NCI-H526 (cell line): ENCODE measurements at places on chromosomes 6 and 20.

GRCh38 chr6:140977403-140977802, 1155.3 kb upstream of the GJE1 start:
- DNase-seq = no peak

GRCh38 chr20:50799176-50799889, 4.5 kb downstream of the BCAS4 start:
- no peak for DNase-seq

DNA sequence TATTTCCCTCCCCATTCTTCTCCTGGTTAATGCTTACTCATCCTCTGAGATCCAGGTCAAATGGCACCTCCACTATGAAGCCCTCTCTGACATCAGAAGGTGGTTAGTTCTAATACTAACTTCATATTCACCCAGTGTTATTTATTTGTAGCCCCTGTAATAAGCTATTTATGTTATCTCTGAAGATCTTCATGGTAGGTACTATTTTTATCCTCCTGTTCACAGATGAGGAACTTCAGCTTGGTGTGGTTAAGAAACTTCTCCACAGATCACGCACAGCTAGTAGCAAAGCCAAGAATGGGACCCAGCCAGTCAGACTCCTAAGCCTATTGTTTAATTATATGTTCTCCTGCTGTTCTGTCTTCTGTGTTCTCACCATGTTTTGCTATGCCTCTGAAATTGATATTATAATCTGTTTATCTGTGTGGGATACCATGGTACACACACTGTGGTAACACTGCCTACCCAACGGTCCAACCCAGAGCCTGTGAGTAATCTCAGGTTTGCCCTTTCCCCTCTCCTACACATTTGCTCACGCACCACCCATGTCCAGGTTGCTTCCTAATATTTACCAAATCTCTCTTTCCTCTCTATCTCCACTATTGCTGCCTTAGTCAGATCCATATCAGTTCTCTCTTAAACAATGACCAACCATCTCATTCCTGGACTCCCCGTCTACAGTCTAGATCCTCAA, 98.4 kb downstream of the IPCEF1 start:
- DNase-seq = no peak

DNA sequence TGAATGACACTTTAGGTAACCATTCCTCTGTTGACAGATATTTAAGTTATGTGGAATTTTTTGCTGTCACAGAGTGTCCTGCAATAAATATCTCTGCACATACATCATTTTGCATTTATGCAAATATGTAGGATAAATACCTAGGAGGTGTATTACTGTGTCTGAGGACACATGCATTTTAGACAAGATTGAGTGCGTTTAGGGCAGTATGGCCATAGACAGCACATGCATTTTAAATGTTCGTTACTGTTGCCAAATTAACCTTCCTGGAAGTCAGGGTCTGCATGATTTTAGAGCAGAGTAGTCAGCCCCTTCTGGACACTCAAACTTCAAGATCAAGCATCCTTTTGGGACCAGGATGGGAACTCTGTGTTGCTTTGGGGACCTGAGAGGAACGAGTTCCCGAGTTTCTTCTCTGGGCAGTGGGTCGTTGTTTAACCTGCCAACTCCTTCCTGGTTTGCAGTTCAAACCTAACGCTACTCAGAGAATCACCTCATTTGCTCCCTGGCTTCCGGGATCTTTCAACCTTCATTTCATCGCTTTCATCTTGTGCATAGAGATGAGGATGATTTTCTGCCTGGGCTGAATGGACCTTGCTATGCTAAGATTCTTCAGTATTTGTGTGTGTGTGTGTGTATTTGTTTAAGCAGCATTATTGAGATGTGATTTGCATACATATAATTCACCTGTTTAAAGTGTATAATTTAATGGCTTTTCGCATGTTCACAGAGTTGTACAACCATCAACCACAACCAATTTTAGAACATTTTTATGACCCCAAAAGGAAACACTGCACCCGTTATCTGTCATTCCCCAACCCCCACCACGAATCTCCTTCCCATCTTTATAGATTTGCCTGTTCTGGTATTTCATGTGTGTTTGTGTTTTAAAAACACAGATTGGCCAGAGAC, 9.8 kb downstream of the BCAS4 start:
- peak; percentile 82 for DNase-seq

- no peak for DNase-seq
Measured at GRCh38 chr6:27667016-27667656, 194.2 kb upstream of the ZNF184 start.

- no peak for DNase-seq
Measured at GRCh38 chr6:111734068-111735061, 128.7 kb upstream of the TRAF3IP2 start.

DNA sequence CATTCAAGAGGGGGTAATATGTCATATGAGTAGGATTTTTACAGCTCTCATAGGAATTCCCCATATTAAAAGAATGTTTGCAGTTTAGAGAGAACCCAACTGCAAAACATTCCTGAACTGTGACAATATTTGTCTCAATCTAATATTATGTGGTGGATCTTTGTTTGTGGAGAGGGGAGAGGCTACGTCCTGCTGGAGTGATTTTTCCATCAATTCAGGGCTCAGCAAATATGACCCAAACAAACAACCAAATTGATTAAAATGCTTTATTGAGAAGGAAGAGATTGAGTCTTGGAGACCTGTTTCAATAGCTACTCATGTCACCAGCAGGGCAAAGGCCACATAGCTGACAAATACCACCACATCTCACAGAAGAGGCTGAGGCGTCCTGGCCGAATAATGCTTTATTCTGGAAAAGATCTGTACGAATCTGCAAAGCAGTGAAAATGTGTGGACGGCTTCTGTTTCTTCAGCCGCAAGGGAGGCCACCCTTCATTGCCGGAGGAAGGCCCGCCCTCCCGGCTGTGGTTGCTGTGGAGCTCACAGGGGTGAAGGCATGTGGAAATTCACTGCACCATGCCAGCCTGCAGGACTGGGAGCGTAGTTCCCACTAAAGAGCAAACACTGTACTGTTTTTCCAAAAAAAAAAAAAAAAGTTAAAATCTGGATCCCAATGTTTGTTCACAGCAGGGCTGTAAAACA, 89.7 kb upstream of the QKI start:
- no peak for DNase-seq

DNA sequence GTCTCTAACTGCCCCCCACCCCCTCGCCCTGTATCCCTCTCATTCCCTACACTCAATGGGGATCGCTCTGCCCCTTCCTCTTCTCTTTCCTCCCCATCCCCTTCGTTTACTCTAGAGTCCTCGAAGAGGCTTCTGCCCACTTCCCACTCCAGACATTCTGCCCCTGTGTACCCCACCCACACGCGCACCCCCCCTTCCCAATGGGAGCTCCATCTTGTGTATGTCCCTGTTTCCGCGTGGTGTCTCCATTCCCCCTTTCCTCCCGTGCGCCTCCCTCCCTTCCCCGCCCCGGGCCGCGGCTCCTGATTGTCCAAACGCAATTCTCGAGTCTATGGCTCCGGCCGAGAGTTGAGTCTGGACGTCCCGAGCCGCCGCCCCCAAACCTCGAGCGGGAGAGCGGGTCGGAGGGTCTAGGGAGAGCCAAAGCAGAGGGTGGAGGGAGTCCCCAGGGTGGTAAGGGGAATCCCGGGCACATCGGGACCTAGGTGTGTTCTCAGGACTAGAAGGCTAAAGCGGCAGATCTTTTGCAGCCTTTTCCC, 679 bp upstream of the RING1 start:
- DNase-seq = peak; percentile 54

GRCh38 chr6:149924206-149924932, 1.4 kb upstream of the RAET1G start:
- DNase-seq = no peak

DNA sequence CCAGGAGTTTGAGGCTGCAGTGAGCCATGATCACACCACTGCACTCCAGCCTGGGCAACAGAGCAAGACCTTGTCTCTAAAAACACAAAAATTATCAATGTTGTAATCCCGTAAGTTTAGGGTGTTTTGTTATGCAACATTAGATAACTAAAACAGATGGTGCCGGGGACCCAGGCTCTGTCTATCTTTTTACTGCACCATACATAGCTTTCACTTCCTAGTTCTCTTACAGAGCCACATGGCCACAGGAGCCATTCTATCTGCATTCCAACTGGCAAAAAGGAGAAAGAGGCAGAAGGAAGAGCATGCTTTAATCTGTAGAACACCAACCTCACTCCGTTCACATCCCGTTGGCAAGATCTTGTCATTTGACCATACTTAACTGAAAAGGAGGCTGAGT, 5.4 kb upstream of the TCF15 start:
- DNase-seq = no peak

DNA sequence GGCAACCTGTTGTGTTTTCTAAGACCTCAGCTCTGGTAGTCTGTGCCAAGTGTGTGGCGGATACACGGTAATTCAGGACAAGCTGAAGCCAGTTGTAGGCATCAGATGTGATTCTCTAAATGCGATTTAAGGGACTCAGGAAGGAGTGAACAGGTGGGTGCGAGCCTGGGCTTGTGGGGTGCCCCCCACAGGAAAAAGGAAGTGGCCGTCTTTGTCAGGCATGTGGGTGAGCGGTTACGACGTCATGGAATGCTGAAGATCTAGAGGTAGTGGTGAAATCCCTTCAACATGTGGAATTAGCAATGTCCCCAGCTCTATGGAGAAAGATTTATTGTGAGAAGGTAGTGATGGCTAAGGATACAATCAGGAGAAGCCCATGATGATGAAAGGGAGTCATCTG, 95.1 kb upstream of the EXOC2 start:
- no peak for DNase-seq

- DNase-seq = no peak
Measured at GRCh38 chr20:37907677-37908401, 4.9 kb downstream of the VSTM2L start.

DNA sequence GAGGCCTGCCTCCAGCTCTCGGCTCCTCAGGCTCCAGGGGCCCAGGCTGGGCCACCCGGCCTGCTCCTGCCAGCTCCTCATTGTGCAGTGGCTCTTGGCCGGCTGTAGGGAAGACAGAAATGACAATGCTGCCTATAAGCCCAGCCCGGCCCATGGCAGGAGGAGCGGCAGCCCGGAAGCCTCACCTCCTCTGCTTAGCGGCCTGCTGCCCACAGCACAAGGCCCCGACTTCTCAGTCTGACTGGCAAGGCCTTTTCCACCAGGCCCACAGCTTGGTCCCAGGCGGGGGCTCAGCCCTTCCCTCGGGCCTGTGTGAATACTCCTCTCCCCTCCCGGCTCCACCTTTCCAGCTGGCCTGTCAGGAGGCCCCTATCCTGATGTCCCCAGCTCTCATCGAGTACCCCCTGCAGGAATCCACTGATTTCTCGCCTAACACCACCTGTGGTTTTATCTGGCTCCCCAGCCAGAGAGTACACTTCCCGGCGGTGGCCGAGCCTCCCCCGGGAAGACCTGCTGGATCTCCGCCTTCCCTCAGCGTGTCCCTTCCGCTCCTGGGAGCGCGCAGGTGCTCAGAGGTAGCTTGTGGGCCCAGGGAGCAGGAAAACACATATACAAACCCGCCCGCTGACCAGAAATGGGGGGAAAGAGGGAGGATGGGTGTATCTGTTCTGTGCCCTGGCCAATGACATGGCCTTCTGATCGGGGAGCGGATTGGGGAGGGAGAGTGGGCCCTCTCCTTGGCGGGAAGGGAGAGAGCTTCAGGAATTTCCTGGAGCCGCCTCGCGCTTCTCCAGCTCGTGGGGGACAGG, 963 bp downstream of the DDRGK1 start:
- peak; percentile 77 for DNase-seq

DNA sequence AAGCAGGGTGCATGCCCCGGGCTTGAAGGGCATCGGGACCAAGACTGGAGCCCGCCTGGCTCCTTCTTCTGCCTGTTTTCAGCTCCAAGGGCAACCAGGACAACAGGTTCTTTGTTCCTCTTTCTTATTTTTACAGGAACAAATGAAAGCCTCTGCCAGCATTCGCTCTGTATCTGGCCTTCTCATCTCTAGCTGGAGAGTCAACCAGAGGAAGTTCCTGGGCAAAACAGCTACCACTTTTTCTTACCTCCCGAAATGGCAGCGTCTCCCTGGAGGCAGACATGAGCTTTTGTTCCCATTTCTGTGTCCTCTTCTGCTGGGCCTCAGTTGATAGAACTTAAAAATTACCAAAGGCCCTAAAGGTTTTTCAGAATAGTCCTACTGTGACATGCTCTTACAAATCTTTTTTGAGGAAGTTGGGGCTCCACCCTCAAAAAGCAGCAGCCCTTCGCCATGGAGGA, 74.1 kb upstream of the NAA20 start:
- no peak for DNase-seq

- DNase-seq = peak; percentile 38
Measured at GRCh38 chr6:154995254-154996015, at the start of gene TIAM2. Gene TIAM2 (plus strand): TSS chr6:154995315. CDS start chr6:155129224, 133,909 bp downstream.

DNA sequence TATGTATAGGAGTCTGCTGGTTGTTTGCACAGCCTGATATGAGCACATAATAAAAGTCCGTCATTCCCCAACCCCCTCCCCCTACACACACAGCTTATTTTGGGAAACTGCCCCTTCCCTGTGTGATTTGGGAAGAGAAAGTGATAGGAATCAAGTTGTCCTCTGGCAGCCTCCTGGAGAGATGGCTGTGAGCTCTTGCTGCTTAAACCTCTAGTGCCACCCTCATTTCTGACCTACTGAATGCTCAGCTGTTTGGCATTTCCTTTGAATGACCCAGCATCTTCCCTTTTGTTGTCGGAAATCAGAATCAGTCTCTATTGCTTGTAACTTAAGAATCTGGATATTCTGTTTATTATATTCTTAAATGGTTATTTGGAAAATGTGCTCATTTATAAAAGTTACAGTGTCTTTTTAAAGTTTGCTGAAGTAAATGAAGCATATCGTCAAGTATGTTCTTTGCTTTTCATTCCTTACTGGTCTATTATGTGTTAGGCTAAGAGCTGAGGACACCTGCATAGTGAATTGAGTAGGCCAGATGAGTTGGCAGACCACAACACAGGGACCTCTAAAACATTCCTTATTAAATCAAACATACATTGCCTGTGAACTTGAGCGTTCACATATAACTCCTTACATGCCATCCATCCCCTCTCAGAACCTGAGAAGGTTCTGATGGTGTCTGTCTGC, 5.5 kb downstream of the RWDD2A start:
- DNase-seq = no peak

GRCh38 chr6:1407499-1407990, 18.2 kb downstream of the FOXF2 start:
- no peak for DNase-seq

- no peak for DNase-seq
Measured at GRCh38 chr20:6851136-6851535, 83.7 kb downstream of the BMP2 start.

DNA sequence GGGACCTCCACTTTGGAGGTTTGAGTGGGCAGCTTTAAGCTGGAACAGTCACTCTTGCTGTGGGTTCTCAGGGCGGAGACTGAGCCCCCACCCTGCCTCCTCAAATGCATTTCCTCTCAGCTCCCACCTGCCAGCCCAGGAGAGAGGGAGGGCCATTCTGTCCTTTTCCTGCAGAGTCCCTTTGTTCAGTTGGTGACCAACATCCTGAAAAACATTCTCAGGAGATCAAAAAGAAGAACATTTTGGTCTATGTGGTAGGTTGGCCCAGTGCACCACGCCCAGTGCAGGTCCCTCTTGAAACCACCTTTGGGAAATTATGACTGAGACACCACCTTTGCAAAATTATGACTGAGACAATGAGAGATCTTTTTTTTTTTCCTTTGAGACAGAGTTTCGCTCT, 13.4 kb downstream of the SLC52A3 start:
- DNase-seq = no peak
